Naive B cell (primary cell): ENCODE measurements at places on chromosomes 12 and 14.

DNA sequence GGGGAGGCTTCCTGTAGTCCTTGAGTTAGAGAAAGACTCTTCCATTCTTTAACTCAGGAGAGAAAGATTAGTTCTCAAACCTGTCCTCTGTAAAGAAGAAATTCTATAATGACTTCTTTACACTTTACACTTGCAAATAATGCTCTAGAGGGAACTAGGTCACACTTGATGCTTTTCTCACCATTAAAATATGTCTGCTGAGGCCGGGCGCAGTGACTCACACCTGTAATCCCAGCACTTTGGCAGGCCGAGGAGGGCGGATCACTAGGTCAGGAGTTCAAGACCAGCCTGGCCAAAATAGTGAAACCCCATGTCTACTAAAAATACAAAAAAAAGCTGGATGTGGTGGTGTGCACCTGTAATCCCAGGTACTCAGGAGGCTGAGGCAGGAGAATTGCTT, 6.3 kb downstream of the NTN4 start:
- DNase-seq = no peak

DNA sequence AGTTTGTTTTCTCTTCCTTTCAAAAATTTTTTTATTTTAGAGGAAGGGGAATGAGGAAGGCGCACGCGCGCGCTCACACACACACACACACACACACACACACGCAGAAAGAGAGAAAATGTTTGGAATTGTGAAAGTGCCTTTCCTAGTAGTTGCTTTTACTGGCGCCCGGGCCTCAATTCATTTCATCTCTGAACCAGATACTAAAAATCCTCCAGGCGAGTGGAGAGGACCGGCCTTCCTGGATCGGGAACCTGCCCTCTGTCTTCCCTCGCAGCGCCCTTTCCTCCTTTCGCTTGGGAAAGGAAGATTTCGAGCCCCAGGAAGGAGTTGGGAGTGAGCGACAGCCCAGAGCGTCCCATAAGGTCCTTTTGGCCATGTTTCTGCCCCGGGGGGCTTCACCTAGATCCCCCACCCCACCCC, 7.8 kb upstream of the TBX3 start:
- DNase-seq = no peak

GRCh38 chr12:132954471-132955048, 1.5 kb downstream of the ZNF605 start:
- no peak for DNase-seq

GRCh38 chr14:105093038-105093430, 27.8 kb upstream of the GPR132 start:
- peak; percentile 55 for DNase-seq

DNA sequence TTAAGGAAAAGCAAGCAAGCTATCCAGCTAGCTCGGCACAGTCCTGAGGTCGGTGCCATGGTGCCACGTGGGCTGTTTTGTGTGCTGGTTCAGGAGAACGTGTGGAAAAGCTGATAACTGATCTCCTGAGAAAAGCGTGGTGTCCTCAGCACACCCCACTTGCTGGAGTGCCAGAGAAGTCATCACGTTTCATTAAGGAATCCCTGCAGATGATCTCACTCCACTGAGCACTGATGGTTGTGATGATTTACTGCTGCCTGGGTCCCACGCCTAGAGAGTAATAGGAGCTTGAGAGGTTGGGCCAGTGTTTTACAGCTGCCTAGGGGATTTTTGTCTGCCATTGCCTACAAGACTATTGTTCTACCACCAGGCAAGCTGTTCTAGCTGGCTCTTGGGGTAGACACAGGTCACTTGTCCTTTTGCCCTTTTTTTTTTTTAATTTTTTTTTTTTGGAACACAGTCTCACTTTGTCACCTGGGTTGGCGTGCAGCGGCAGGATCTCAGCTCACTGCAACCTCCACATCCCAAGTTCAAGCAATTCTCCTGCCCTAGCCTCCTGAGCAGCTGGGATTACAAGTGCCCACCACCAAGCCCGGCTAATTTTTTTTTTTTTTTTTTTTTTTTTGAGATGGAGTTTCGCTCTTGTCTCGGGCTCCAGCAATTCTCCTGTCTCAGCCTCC, 42.3 kb upstream of the EVL start:
- no peak for DNase-seq

DNA sequence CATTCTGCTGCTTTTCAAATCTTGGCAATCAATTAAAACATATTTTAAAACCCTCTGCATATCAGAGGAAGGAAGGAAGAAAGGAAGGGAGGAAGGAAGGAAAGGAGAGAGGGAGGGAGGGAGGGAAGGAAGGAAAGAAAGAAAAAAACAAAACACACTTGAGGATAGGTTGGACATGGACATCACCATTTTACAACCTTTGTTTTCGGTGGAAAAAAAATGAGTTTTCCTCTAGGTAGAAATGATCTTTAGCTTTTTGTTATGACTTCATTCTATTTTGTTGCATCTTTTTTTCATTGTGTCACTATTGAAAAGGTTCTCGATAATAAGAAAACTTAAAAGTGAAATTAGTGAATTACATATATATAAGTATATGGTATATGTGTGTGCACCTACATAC, 522.9 kb downstream of the NOVA1 start:
- DNase-seq = no peak

DNA sequence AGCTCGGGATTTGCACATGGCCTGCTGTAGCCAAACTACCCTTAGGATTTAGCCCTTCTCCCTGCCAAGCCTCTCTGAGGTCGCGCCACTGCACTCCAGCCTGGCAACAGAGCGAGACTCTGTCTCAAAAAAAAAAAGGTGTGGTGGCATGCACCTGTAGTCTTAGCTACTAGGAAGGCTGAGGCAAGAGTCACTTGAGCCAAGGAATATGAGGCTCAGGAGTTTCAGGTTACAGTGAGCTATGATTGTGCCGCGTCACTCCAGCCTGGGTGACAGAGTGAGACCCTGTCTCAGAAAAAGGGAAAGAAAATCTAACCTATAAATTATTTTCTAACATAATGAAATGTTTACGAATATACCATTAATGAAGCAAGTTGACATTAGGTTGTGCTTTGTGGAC, 29.7 kb downstream of the ESRRB start:
- DNase-seq = no peak

- DNase-seq = peak; percentile 47
These were observed 25.7 kb downstream of the KLRK1 start for GRCh38 chr12:10363914-10364814.

DNA sequence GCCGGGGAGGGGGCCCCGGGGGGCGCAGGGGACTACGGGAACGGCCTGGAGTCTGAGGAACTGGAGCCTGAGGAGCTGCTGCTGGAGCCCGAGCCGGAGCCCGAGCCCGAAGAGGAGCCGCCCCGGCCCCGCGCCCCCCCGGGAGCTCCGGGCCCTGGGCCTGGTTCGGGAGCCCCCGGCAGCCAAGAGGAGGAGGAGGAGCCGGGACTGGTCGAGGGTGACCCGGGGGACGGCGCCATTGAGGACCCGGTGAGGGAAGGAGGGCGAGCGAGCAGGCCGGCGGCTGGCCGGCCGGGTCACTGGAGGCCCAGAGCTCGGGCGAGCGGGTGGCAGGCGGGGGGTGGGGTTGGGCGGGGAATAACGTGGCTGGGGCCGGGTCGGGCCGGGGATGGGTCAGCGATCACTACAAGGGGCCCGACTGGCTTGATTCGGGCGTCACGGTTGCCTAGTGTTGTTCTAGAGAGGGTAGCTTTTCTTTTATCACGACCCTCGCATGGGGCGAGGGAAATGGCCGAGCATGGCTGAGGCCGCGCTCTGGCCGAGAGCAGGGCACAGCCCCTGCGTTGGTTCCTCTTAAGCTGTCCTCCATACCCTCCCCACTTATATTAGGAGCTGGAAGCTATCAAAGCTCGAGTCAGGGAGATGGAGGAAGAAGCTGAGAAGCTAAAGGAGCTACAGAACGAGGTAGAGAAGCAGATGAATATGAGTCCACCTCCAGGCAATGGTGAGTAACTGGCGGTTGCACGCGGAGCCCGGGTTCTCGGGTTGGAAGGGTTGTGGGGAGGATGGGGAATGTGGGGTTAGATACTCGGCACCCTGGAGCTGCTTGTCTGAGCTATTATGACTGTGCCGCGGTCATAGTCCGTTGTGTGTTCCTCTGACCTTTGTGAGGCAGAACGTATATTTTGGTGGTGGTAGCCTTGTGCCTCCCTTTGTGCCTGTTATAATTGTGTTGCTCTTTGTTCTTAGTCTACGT, 603 bp downstream of the PABPN1 start:
- no peak for DNase-seq

DNA sequence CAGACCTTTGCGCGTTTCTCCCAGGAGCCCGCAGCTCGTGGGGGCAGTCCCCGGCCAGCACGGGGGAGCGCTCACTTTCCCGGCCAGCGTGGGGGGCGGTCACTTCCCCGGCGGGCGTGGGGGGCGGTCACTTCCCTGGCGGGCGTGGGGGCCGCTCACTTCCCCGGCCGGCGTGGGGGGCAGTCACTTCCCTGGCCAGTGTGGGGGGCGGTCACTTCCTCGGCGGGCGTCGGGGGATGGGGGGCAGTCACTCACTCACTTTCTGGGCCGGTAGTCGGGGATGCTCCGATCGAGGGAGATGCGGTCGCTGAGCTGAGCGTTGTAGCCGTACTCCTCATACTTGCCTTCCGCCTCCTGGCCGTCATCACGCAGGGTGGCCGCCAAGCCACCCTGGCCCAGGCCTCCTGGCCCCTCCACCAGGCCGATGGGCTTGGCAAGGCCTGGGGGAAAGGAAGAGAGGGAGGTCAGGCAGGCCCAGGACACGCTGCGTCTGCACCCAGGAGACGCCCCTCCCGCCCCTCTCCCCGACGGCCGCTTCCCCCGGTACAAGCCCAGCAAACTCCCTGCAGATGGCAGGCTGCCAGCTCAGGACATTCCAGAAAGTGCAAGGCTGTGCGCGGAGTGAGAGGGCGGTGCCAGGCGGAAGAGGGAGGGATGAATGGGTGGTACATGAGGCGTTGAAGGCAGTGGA, 43.3 kb downstream of the GALNT9 start:
- no peak for DNase-seq

DNA sequence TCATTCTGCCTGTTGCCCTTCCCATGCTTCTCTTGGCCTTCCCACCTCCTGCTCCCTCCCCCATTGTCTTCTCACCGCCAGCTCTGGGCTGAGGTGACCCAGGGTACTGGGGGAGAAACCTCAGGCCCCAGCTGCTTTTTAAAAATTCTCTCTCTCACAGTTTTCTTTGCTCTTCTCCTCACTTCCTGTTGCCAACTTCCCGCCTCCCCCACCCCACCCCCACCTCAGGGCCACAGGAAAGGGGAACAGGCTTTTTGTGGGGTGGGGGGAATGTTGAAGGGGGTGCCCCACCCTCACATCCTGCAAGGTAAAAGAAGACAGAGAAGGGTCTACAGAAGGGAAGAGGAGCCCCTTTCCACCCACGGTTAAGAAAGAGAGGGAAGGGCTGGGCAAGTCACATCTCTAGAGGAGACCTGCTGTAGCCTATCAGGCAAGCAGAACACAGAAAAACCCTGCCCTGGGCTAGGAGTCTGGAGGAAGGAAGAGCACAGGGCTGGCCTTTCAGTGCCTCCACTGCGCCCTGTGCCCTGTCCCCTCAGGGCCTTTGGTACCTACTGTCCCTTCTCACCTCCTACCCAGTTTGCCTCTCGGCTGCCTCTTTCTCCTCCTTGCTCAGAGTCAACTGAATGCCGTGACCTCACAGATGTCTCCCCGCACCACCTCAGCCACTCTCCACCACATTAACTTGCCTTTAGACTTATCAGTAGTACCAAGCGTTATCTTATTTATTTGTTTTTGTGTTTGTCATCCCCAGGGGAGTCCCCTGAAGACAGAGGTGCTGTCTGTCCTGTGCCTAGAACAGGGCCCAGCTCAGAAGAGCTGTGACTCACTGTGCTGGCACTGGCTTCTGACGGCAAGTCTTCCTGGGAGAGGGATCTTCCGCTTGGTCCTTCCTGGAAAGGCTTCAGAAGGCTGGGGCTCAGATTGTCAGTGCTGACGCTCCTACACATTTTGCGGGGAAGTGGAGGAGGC, 1.7 kb downstream of the ARHGAP9 start:
- DNase-seq = peak; percentile 55
